Thoracic aorta (tissue), 2 donors: ENCODE measurements at places on chromosomes 3 and 15. TPM values are rescaled to one million over a fixed set of nuclear protein-coding genes. Genes with fewer than 3 reads are reported as not detected.

- DNase-seq = no peak
Measured at GRCh38 chr15:82138306-82138705, 92.5 kb upstream of the MEX3B start.

Gene CCR5
- 0.95 TPM for total RNA-seq

Gene HOMER2
- 1.8 TPM for total RNA-seq

GRCh38 chr3:142047021-142047369 is 102.3 kb downstream of the TFDP2 start:
- DNase-seq = no peak

DNA sequence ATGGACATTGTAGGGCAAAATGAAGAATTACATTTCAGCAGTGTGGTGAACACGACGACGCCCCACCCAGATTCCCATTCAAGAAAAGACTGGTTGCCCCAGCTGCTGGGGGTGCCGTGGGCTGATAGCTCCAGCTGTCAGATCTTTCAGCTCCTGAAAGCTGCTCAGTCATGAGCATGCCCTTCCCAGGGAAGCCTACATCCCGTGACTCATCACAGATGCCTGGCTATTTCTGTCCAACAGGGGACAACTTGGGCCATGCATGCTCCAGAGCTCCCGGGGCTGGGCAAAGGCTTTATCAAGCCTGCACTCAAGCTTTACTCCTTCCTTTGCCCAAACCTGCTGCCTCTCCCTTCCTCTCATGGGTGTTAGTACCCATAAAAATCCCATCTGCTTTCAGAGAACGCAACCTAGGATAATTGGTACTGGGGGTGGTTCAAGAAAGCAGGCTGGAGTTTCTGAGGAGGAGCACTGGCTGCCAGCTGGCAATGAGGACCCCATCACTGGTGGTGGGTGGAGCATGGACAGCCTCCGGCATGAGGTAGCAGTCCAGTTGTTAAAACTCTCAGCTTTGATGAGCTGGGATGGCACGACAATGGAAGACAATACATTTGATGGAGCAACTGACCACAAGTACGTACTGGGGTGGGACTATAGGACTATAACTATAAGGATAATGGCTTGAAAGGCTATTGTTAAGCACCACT is 16.4 kb upstream of the ST8SIA2 start:
- DNase-seq = no peak

GRCh38 chr3:70020906-70021660 is 21.6 kb downstream of the SAMMSON start:
- no peak for DNase-seq

Gene DNAJB8
- not detected for total RNA-seq

- no peak for DNase-seq
Measured at GRCh38 chr15:60706145-60706544, 227.2 kb upstream of the ICE2 start.

DNA sequence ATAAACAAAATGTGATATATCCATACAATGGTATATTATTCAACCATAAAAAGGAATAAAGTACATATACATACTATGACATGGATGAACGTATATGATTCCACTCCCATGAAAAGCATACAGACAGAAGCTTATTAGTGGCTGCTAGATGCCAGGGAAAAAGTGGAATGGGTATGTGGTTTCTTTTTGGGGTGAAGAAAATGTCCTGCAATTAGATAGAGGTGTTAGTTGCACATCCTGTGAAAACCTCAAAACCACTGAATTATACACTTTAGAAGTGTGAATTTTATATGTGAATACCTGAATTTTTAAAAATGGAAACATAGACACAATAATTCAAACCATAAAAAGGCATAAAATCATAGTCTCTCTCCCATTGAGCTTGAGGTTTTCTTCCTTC is 11.2 kb downstream of the DENND6A start:
- no peak for DNase-seq
